ENCODE measurements at places on chromosomes 6 and 20. TPM values are rescaled to one million over a fixed set of nuclear protein-coding genes. Genes with fewer than 3 reads are reported as not detected.

- peak; percentile 39 for DNase-seq
Measured at GRCh38 chr6:106199998-106200397, 113.9 kb downstream of the PRDM1 start.

DNA sequence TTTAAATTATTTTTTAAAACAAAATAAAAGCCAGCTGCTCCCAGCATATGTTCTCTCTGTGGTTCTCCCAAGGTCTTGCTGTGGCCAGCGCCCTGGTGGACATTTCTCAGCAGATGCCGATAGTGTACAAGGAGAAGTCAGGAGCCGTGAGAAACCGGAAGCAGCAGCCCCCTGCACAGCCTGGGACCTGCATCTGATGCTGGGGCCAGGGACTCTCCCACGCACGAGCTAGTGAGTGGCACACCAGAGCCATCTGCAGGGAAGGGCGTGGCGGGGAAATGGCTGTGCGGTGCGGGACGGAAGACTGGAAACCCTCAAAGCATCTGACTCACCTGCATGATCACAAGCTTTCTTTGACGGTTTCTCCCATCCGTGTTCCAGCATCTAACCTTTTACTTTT lies 16.5 kb downstream of the GFRA4 start:
- no peak for DNase-seq

- peak; percentile 17 for DNase-seq
Measured at GRCh38 chr6:43953794-43954310, 173.4 kb downstream of the MRPL14 start.

The BPI gene
- total RNA-seq = 0.09 TPM

The SPEF1 gene
- not detected for total RNA-seq

Data from Daoy (cell line).